ENCODE measurements at places on chromosomes 6 and 20. TPM values are rescaled to one million over a fixed set of nuclear protein-coding genes. Genes with fewer than 3 reads are reported as not detected.

Gene ENPP4
- 0.29 TPM for total RNA-seq

- DNase-seq: peak; percentile 29
Observed at GRCh38 chr20:54479138-54479906, 3.9 kb downstream of the DOK5 start.

DNA sequence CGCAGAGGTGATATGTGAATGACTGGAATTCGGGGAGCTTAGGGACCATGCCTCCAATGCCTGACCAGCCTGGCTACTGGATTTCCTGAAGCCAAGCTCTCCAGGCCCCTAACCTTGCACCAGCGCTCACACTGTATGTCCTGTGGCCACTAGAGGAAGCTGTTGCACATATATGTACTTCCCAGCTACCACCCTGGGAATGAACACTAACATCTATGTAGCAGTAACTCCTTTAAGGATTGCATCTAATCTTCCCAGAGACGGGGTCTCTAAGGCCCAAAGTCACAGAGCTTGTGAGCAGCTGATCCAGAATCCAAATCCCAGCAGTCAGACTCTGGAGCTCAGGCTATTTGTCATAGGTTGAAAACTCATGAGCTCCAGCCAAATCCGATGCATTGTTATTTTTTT is 20.4 kb upstream of the BPIFB1 start:
- DNase-seq: peak; percentile 62

Gene SUMO4
- 0.84 TPM for total RNA-seq

GRCh38 chr6:80862756-80863155 is 756.3 kb downstream of the BCKDHB start:
- DNase-seq: no peak

DNA sequence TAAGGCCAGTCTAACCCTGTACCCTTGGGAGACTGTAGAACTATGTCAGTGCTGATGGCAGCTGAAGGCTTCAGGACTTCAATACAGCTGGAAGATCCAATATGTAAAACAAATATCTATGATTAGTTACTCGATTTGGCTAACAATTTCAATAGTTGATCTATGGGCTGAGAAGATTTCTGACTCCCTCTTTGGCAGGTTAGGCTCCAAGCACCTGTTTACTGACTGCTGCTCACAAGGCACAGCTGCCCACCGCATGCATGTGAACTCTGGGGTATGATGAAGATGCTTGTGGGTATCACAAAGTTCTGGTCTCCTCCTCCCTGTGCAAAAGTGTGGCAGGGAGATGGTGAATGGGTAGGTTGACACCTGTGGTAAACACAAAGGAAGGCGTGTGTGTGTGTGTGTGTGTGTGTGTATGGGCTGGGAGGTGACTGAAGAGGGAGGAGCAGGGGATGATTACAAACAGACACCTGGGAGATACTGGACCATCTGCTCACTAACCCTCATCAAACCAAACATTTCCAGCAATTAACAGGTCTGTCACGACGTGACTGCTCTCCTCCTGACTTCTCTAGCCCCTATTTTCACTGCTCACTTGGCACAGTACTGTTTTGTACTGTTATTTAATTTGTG is 18.1 kb downstream of the ELMO2 start:
- no peak for DNase-seq

DNA sequence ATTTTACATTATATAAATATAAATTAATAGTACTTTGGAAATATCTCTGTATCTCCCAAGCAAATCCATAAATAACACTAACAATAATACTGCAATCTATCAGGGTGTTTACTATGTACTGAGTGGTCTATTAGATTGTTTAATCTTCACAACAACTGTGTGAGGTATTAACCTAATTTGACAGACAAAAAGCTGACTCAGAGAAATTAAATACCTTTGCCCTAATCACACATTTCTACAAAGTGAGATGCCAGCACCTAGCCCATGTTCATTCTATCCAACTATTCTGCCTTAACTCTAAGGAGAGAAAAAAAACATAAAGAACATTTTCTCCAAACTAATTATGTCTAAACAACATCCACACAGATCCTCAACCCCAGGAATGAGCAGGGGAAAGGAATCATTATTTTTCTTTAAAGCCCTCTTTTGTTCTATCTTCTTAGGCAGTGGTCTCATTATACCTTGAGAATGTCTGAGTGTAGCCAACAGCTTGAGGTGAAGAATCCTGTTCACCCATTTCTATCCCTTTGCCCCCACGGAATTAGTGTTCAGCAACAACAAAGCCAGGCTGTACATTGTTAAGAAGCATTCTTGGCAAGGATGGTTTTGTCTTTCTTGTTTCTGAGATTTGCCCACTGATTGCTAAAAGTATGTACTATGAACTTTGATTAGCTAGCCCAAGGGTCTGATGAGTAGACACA is 42.7 kb downstream of the PRL start:
- DNase-seq: no peak

- no peak for DNase-seq
Observed at GRCh38 chr20:9613871-9614270, 99.5 kb downstream of the LAMP5 start.

DNA sequence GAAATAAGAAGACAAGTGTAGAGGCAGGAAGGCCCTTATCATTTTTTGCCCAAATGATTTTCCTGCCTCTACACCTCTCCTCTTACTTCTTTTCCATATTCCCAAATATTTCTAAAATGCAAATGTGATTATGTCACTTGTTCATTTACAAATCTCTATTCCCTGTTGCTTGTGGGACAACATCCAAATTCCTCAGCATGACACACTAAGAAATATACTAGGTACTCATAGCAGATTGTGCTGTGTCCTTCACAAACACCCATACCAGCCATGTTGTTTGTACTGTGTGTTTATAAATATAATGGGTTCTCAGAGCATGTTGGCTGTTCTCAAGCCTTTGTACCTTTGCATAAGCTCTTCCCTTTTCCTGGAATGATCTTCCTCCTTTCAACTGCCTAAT is 17.7 kb upstream of the FYN start:
- no peak for DNase-seq

DNA sequence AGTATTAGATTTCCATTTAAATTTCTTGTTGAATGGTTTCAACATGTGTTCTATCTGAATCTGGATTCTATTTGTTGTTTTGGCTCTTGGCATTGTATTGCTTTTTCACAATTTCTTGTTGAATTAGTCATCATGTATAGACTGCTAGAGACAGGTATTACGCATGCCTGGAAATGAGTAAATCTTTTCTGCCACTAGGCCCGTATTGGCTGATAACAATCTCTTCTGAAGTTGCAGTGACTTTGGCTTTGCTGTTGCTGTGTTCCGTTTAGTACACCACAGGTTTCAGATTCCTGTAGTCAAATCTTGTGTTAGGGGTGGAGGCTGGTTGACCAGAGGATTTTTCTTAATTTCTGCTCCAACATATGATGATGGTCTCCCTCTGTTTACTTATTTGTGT is 1339.4 kb downstream of the GRIK2 start:
- DNase-seq: no peak

DNA sequence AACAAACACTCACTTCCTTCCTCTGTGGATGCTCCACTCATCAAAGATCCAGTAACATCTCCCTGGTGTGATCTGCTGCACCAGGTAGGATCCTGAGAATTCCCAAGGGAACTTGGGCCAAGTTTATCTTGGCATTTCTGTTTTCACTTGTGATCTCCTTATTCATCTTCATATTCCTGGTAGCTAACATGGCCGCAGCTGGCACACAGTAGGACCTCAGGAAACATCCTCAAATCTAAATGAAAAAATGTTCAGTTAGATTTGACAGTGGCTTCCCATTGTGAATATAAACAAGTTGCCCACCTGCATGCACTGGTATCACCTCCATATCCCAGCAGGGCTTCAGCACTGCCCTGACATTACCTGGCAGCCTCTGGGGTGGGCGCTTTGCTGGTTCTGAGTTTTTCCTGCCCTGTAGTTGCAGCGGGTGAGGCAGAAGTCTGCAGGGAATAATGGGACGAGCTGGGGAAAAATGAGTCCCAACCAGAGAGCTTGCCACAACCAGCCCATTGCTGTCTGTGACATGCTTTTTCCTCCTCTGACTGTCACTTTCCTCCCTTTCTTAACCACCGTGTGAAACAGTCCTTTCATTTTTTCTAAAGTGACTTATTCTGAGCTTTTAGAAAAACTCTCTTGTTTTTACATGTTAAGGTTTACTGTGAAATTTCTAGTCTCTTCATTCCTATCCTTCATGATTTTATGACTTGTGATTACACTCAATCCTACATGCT is 9.4 kb upstream of the DSTN start:
- DNase-seq: peak; percentile 21

DNA sequence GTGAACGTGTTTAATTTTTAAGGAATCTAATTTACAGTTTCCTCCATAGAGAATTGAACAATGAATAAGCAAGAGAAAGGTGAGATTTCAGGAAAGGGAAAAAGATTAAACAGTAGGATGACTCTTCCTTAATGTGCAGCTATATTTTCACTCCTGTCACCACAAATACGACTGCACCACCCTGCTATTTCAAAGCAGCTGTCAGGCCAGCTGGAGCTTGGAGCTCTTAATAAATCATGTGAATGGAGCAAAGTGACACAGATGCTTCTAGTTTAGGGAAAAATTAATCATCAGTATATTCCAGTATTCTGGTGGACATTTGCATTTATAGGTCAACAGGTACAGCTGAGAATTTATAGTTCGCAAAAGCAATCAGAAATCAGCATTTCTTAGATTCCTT is 56.5 kb upstream of the PKIB start:
- DNase-seq: no peak

Gene KHDC1L
- total RNA-seq: not detected

Gene PPIL6
- 1.1 TPM for total RNA-seq

DNA sequence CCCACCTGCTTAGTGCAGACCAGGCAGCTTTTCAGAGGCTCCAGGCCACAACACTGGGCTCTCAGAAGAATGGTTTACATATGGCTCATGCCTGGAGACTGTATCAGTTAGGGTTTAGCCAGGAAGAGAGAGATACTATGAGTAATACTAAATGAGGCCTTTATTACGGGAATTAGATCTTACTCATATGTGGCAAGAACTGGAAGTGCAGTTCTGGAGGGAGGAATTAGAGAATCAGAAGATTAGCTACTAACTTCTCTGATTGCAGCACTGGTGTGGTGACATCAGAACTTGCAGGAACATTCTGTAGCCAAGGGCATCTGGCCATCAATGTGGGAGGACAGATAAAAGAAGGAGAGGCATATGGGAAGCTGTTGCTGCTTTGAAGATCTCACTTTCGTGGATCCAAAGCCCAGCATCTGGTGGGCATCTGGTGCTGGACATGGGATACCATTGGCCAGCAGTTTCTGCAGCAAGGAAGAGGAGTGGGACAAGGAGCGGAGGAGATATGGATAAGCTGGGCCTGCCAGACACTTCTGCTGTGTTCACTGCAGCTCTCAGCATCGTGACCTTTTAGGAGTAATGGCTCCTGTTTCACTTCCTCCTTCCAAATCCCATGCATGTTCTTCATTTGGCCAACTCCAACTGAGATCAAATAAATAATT is 248.5 kb downstream of the BTBD3 start:
- DNase-seq: peak; percentile 92

DNA sequence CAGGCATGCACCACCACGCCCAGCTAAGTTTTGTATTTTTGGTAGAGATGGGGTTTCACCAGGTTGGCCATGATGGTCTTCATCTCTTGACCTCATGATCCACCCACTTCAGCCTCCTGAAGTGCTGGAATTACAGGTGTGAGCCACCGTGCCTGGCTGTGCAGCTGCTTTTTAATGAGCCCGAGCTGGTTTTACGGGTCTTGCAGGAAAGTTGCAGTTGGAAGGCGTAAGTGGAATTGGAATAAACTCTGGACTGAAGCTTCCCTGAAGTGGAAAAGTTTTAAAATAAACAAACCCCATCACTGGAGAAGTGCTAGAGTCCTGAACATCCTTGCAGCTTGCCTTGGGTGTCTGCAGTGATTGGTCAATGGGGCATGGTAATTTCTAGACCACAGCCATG is 40.4 kb downstream of the KIF25 start:
- no peak for DNase-seq

Gene TMEM217
- 0.78 TPM for total RNA-seq

- peak; percentile 34 for DNase-seq
Observed at GRCh38 chr20:17614176-17614811, 44.4 kb downstream of the DSTN start.

DNA sequence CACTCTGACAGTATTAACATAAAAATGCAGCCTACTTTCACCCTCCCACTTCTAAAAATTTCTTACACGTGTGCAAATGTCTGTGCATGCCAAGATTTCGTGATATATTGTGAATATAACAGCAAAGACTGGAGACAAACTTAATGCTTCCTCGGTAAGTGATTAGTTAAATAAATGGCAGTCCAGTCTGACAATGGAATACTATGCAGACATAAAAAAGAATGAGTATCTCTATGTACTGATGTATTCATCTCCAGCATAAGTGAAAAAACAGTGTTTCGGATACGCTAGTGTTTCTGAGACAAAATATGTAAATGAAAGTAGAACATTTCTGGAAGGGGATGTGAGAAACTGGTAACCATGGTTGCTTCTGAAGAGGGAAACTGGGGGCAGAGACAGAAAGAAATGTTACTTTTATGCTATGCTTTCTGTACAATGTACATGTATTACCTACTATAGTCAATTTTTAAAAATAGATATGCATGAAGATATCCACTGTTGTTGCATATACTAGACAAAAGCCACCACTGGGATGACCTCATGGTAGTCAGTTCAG is 7.0 kb downstream of the SLC22A23 start:
- no peak for DNase-seq

Gene ENPP1
- 30.0 TPM for total RNA-seq

DNA sequence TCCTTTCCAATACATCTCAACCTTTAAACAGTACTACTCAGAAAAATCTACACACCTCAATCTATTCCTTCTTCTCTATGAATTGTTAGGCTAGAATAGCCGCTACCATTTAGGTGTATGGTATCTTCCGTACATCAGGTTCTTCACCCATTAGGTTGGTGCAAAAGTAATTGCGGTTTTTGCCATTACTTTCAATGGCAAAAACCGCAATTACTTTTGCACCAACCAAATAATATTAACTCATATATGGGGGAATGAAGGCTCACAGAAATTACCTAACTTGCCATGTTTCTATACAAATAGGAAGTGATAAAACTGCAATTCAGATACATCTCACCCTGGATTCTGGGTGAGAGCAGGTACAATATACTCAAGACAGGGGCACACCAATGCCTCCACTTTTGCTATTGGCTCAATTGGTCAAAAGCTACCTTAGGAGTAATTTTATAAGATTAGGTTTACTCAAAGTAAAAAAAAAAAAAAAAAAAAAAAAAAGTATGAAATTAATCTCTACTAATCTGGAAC is 37.7 kb upstream of the ARHGAP18 start:
- no peak for DNase-seq

Gene PDYN
- not detected for total RNA-seq

Gene ME1
- 18.9 TPM for total RNA-seq
